ENCODE measurements at places on chromosomes 7 and 10.

DNA sequence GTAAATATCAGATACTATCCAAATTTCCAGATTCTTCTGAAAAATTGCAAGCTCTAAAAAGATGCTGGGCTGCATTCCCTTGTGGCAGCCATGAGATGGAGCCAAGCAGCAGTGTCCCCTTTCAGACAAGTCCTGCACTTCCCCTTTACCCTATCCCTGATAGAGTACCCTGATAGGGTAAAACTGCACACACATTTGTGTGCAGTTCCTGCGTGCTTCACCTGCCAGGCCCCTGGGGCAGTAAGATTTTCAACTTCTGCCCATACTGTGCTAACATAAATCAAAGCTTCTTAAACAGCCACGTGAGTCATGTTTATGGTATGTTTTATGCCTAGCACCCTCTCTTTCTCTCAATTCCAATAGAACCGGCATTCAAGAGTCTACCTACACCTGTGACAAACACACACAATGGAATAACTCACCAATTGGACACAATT lies 52.2 kb downstream of the IFIT5 start:
- DNase-seq, result no peak

DNA sequence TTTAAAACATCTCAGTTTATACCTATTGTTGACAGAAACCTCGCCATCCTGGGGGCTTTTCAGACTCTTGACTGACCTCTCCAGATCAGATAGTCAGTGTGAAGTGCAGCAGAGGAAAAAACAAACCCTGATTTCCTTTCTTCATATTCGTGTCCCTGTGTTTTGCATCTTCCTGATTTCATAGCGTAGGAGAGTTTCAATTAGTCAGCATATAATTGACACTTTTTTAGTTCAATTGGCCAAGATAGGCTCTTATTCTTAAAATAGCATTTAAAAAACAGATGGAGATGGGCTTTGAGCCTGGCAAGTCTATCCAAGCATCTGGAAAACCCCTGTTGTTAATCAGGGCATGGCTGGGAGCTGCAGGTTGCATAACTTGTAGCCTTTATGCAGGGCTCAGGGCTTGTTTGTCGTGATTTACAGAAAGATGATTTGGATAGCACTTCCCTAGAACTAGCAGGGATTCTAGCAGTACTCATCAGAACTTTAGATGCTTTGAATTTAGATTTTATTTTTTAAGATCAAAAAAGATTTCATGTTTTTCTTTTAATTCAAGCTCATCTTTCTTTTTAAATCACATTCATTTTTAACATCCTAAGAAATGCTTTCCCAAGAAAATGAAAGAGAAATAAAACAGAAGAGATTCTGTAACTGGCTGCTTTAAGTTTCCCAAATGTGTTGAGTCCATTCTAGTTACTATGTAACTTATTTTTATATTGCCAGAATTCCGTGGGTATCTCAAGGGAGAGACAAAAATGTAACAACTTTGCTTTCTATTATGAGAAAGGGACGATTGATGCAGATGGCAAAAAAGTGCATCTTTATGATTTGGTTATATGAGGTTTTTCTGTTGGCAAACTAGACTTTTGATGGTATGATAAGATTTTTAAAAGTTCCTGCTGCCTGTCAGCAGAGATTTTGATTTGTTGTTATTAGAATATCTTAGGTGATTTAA lies 270.8 kb upstream of the FZD8 start:
- DNase-seq, result no peak

- no peak for DNase-seq
Observed at GRCh38 chr7:15839416-15840100, 153.1 kb upstream of the MEOX2 start.

DNA sequence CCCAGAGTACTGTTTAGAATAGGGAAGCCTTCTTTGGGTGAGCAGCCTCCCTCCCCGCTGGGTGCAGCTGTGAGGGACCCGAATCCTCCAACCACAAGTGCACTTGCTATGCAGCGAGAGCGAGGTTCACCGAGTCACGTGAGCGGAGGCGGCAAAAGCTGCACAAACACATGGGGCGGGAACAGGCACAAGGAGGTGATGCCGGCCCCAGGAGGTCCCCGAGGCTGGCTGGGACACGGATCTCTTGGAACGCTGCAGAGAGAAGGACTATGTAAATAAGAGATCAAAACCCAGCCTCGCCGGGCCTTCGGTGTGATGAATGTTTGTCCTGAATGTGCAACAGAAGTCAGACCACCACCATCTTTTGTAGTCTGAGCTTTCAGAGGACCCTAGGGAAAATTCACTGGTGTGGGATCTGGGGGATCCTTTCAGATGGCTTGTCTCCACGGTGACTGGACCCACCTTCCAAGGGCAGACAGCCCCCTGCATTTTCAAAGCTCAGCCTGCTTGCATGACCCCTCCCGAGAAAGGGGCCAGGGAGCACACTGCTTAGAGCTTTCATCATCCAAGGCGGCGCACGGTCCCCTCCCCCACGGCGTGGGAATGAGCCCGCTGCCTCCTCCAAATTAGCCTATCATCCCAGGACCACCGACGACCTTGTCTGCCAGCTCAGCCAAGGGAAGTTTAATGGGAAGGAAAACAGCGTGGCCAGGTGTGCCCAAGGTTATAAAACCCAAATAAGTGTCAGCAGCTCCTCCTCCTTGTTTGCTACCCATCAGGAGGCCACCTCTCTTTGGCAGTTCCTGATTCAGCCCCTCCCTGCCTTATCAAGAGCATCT lies 327.7 kb downstream of the CXCL12 start:
- DNase-seq, result no peak

DNA sequence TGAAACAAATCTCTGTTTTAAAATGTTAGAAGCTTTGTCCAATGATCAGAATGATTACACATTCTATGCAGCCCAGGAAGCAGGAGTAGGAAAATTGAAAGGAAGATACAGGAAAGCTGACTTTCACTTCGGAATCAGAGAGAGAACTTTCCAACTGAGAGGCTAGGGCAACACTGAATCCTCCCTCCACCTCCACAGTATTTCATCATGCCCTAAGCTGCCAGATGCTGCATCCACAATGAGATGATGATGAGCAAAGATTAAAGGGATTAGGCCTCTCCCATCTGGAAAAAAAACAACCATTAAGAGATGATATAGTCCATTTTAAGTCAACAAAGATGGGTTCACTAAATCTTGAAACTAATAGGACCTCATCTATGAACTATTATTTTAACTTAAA lies 215.6 kb downstream of the GPR37 start:
- DNase-seq, result no peak

- no peak for DNase-seq
Observed at GRCh38 chr10:114933588-114933987, 4.4 kb upstream of the TRUB1 start.

All from activated CD4-positive, CD25-positive, alpha-beta regulatory T cell treated with anti-CD3 and anti-CD28 coated beads, Interleukin-2, amount 50 U/mL, for 16 hours (primary cell).